Brain pericyte (primary cell): ENCODE measurements at places on chromosomes 12 and 14.
A peak's percentile ranks its signal among the peaks of the same experiment; 100 is the strongest.

DNA sequence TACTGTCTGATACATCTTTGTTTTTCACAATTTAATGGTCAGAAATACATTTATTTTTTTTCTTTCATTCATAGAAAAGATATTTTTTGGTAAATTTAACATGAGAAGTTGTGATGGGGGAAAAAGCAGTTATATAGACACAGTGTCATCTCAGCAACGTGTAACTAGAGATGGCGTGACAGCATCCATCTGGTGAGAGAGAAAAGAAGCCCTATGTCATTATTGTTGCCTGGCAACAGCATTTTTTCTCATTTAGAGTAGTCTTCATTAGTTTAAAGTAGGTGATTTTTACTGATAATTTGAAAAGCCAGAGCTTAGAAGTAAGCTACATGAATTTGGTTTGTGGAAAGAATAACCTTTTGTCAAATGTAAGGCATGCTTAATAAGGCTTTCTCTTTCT, 128.6 kb downstream of the ACSS3 start:
- DNase-seq: no peak

GRCh38 chr12:98644712-98645571, at the start of the genes APAF1 and IKBIP:
Gene APAF1 (plus strand): TSS chr12:98645290. CDS start chr12:98648360, 3,070 bp downstream.
Gene IKBIP (minus strand): TSS chr12:98644788. CDS start chr12:98644701, 87 bp downstream.
- peak; percentile 93 for DNase-seq

DNA sequence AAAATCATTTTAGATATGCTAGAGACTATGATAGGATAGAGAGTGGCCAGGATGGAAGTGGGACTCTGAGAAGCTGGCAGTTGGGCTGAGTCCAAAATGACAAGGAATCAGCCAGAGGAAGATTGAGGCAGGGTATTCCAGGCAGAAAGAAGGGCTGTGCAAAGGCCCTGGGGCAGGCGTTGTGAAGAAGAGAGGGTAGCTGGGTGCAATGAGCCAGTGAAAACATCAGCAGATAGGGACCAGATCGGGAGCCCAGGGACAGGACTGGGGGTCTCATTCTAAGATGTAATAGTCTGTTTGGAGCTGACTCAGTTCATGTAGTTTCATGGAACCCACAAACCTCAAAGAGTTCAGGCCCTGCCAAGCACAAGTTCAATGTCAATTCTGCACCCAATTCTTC, 126.6 kb downstream of the KSR2 start:
- no peak for DNase-seq

- no peak for DNase-seq
These were observed 50.5 kb downstream of the SINHCAF start for GRCh38 chr12:31275491-31275890.

GRCh38 chr14:102545461-102546265, 36.1 kb upstream of the ANKRD9 start:
- no peak for DNase-seq

DNA sequence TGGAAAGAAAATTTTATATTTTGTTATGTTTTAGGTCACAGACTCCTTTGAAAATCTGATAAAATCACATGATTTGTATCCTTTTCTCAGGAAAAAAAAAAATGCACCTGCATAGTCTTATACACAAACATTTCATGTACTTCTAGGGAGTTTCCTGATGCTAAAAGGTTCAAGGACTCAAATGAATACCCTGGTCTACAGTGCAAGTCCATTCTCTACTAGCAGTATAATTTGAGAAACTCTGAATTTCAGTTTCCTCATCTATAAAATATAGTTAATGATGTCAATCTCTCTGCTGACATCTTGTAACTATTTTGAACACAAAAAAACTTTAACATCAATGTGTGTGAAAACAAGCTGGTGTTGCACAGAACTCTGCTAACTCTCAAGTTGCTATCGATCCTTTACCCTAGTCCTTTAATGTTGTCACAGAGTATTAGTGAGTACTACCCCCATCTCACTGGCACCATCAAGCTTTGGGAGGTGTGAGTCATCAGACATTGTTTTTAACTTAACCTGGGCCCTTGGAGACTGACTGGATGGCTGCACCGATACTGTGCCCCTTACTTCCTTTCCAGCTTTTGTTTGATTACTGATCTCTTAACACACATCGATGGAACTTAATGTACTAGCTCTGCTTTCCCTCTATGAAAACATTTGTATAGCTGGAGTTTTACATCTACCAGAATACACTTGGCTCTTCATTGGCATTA, 251.9 kb upstream of the SOX5 start:
- no peak for DNase-seq

- DNase-seq: no peak
These were observed 211.7 kb downstream of the DPF3 start for GRCh38 chr14:72682188-72682587.

DNA sequence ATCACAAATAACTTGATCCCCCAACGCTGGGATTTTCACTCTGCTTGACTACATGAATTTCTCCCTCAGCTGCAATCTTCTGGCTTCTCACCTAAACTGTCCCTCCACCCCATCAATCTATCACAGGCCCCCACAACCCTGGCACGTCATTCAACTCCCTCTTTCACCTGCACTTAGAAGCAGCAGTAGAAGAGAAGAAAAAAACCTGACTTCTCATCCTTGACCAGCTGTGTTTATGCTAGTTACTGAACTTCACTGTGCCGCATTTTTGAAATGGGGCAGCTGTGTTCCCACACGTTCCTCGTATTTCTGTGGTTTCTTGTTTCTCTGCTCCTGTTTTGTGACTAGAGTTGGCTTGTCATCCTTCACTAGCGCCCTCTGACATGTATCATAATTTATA, 35.0 kb downstream of the ITPR2 start:
- no peak for DNase-seq

GRCh38 chr12:52313926-52314325, 7.3 kb downstream of the KRT83 start:
- no peak for DNase-seq

DNA sequence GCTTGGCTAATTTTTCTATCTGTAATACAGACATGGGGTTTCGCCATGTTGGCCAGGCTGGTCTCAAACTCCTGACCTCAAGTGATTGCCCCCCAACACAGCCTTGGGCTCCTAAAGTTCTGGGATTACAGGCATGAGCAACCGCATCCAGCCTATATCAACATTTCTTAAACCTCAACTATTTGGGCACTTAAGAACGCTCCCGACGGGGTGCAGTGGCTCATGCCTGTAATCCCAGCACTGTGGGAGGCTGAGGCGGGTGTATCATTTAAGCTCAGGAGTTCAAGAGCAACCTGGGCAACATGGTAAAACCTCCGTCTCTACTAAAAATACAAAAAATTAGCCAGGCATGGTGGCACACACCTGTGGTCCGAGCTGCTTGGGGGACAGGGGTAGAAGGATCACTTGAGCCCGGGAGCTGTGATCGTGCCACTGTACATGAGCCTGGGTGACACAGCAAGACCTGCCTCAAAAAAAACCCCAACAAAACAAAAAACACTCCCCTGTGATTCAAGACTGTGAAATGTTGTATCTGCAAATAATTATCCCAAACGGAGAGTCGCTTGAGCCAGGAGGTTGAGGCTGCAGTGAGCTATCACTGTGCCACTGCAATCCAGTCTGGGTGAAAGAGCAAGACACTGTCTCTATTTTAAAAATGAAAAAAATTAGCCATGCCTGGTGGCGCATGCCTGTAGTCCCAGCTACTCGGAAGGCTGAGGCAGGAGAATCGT, 21.5 kb downstream of the PPTC7 start:
- DNase-seq: no peak

GRCh38 chr12:110316861-110317260, 35.8 kb downstream of the ATP2A2 start:
- no peak for DNase-seq

GRCh38 chr12:23204933-23205778, 580.2 kb downstream of the ETNK1 start:
- peak; percentile 34 for DNase-seq

- DNase-seq: peak; percentile 47
These were observed 6.3 kb downstream of the YBX3 start for GRCh38 chr12:10716704-10717315.

- DNase-seq: no peak
These were observed 12.5 kb upstream of the FOXN3 start for GRCh38 chr14:89429199-89430181.

GRCh38 chr12:96376865-96377264, 23.4 kb downstream of the CDK17 start:
- no peak for DNase-seq

GRCh38 chr12:1510056-1510812, 84.1 kb downstream of the FBXL14 start:
- no peak for DNase-seq

- peak; percentile 88 for DNase-seq
These were observed 25.5 kb downstream of the SCARB1 start for GRCh38 chr12:124837958-124838803.

- no peak for DNase-seq
These were observed 5.3 kb downstream of the KRT7 start for GRCh38 chr12:52238207-52238840.

- no peak for DNase-seq
These were observed 28.3 kb downstream of the P2RX2 start for GRCh38 chr12:132646850-132647249.

- DNase-seq: peak; percentile 79
These were observed 21.0 kb upstream of the SNX6 start for GRCh38 chr14:34650786-34651584.

GRCh38 chr12:3014641-3015040, 55.4 kb downstream of the TEAD4 start:
- DNase-seq: no peak

DNA sequence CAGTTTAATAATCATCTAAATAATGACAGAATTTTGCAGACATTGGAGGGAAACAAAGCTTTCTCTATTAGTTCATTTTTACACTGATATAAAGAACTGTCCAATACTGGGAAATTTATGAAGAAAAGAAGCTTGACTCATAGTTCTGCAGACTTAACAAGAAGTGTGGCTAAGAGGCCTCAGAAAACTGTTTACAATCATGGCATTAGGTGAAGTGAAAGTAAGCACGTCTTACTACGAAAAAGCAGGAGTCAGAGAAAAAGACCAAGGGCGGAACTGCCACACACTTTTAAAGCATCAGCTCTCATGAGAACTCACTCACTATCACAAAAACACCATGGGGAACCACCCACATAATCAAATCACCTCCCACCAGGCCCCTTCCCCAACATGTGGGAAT, 804.4 kb downstream of the FLRT2 start:
- no peak for DNase-seq

DNA sequence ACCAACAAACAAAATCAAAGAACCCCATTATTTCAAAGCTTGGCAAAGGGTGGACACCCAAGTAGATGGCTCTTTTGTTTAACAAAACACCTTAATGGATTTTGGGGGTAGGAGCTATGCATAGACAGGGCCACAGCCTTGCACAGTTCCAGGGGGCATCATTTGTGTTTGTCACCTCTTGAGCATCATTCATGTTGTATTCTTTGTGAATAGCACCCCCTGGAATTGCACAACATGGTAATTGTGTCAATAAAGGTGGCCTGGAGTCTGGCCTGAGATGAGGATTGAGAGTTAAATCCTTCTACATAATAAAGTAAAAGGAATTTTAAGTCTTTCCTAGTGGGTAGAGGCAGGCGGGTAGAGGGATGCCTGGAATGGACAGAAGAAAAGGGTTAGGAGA, 3.3 kb upstream of the FRS2 start:
- DNase-seq: no peak

GRCh38 chr14:31080056-31080455, 53.9 kb upstream of the STRN3 start:
- no peak for DNase-seq

DNA sequence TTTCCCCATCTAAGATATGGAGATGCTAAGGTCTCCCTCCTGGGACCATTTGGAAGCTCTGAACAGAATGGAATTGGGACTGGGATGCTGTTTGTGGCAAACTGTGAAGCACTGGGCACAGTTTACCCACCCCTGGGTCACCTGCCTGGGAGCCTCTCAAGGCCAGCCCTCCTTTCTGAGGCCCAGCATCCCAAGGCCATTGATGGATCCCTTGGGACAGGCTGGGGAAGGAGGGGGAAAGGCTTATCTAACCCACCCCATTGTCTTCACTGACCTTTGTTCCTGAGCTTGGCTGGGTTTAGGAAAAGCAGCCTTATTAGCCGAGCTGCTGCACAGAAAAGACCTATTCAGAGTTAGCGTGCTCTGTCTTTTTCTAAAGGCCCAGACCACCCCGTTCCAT, 5.2 kb downstream of the CCDC85C start:
- no peak for DNase-seq

- DNase-seq: peak; percentile 25
These were observed 1703.1 kb upstream of the FLRT2 start for GRCh38 chr14:83826838-83827237.

DNA sequence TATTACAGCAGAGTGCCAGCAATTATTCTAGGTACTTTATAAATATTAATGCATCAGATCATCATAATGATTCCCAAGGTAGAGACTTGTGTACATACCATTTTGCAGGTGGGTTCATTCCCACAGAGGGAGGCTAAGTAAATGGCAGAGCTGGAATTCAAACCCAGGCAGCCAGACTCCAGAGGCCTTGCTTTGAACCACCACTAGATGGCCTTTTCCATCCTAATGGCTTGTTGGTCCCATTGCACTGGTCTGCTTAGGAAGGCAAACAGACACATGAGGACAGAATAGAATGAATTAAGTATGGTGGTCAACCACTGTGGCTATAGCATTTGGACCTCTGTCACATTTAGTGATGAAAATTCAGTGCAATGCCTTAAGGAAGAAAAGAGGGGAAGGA, 158.7 kb downstream of the METTL25 start:
- no peak for DNase-seq

DNA sequence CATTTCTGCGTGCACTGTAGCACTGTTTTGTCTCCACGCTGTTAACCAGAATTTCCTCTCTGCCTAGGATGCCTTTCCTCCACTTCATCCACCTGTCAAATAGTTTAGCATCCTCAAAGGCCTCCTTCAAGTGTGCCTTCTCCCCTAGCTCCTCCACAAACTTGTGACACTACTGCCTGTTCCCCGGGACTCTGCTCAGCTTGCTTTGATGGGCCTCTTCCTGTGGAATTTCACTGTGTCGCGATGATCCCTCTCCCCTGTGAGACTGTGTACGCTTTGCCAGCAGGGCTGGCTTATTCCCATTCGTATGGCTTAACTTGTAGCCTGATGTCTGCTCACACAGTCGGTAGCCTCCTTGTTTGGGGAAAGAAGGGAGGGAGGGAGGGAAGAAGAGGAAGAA, 426.8 kb downstream of the VRK1 start:
- DNase-seq: no peak

DNA sequence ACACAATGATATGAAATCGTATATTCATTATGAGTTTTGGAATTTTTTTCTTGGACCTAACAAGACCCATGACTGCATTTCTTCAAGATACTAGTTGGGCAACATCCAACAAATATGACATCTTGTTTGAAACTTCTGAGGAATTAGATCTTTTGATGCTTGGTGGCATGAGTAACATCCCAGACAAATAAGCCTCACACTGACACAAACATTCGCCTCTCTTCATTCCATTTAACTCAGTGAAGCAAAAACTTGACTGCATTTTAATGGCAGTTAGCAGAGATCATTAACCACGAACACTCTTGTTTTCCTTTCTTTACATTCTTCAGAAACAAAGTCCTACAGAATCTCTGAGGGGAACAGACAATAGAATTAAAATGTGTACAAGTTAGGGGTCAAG, 758.3 kb downstream of the C12orf50 start:
- DNase-seq: no peak

- no peak for DNase-seq
These were observed 36.2 kb downstream of the GNPTAB start for GRCh38 chr12:101794574-101794973.
